ENCODE measurements at places on chromosomes 11 and 22.

GRCh38 chr11:47234669-47235100 is 13.9 kb downstream of the ACP2 start:
- DNase-seq = peak; percentile 24

DNA sequence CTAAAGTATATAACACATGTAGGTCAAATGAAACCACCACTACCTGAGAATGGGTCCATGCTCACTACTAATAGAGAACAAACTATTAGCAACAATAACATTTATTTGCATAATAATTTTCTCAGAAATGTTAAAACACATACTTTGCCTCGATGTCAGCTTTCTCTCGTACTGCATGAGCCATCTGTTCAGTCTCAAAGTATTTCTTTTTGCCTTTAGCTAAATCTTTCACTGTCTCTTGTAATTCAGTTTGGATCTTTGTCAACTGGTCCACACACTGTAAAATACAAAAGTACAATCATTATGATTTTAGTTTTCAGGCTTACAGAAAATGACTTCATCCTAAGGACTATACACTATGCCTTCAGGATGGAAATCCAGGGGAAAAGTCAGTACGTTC is 153.3 kb downstream of the FCHSD2 start:
- DNase-seq = no peak

DNA sequence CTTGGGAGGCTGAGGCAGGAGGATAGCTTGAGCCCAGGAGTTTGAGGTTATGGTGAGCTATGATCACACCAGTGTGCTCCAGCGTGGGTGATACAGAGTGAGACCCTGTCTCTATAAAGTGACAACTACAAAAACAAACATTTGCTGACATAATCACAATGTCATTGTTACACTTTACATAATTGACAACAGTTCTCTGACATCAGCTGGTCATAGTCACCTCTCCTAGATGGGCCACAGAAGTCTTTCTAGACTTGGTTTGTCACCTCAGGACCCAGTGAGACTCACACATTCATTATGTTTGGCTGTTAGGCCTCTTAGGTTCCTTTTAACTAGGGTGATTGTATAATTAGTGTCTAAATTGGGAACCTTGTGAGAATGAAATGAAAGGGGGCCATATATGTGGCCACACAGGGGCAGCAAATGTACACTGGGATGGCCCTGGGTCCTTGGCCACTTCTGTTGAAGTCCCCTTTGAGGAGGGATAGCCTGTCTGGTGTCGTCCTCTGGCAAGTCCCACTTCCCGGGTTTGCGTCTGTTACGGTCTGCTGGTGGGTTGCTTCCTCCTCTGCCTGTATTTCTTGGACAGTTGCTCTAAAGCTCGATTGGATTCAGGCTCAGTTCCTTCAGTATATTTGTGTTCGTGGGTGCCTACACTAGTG is 5.8 kb upstream of the PPIL2 start:
- DNase-seq = no peak

- DNase-seq = no peak
These were observed 62.0 kb upstream of the PRR5 start for GRCh38 chr22:44639891-44640617.

- DNase-seq = no peak
These were observed 42.3 kb downstream of the EIF4ENIF1 start for GRCh38 chr22:31447337-31447736.

- no peak for DNase-seq
These were observed 7.5 kb downstream of the SGSM3 start for GRCh38 chr22:40377931-40378330.

DNA sequence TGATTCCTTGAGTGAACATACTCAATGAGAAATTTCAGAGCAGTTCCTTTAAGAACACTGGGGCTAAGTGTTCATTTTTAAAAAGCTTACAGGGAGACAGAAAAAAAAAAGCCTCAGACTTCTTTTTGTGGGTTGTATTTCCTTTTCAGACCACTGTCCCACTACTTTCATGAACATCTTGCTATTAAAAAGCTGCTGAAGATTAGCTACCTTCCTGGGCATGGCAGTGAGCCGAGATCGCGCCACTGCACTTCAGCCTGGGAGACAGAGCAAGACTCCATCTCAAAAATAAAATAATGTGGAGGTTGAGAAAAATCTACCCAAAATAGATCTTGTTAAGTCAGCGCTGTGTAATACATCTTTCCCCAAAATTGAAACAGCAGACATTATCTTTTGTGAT is 10.8 kb downstream of the TRAF6 start:
- DNase-seq = no peak

- DNase-seq = no peak
These were observed 33.3 kb downstream of the DAGLA start for GRCh38 chr11:61713464-61713863.

GRCh38 chr11:73158356-73159051 is 16.4 kb upstream of the FCHSD2 start:
- DNase-seq = peak; percentile 77

DNA sequence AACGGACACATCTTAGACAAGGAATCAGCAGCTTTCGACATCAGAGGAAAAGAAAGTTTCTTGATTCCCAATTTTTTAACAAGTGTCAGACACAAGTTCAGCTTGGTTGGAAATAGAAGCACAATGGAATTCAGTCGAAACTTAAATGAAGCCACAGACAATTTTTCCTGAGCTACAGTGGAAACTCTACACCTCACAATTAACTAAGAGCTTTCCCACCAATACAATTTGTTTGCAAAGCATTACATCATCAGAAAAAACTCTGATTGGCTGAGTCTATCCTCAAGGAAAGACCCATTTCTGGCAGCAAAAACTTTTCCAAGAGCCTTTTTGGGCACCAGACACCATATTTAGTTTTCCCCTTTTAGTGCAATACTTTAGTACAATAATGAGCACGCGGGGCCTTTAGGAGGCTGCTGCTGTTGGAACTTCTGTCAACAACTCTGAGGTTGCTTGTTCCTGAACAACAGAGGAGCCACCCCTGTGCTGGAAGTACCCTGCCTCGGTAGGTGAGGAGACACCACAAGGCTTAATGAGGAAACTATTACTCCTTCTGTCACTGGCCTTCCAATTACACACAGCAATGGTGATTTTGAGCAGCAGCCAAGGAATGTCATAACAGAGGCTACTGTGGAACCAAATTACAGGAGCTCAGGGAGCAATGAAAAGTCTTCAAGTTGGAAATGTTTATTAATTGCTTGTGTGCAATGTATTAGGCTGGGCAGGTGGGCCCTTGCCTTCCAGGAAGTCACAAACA is 61.9 kb upstream of the BARX2 start:
- DNase-seq = peak; percentile 42

DNA sequence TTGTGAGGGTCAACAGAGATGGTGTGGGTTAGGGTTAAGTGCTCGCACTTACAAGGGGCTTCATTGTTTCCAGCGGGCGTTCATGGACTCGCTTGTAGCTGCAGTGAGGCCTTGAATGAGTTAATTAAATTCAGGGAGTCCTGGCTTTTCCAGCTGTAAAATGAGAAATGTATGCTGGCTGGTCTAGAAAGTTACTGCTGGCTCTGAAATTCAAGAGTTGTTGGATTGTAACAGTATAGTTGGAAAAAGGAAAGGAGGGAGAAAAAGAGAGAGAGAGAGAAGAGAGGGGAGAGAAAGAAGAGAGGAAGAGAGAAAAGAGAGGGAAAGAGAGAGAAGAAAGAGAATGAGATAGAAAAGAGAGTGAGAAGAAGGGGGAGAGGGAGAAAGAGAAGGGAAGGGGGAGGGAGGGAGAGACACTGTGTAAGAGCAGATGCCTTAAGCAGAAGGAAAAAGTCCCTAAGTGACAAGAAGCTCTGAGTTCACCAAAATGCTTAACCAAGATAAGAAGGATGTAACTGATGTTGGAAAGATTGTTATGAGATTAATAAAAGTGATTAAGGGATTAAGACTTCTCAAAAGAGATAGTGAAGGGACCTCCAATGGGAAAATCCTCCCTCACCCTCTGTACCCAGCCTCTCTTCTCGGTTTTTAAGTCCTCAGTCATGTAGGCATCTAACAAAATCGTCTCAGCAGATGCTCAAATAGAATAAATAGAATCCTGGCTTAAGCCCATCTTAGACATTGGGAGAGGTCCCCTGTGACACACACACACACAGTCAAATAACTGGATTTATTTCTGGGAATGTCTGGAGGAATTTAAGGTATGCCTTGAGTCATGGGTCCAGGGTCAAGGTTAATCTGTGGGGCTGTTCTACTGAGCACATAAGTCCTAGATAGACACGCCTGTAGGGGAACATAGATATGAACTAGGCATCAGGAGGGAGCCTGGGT is 477.9 kb downstream of the MIAT start:
- peak; percentile 90 for DNase-seq

DNA sequence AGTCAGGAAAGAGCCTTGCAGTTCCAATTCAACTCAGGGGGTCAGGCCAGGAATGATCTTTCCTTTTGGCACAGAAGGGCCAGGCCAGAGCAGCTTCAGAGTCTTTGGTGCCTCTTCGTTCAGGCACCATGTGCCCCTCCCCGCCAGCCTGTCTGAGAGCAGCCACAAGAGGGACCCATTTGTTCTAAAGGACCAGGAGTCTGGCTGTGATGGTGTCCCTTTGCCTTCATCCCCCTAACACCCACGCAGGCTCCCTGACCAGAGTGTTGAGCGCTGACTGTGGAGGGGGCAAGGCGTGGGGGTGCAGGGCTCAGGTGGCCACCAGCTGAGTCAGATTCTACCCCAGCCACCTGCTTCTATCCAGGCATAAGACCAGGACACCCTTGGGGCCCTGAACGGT is 156.4 kb downstream of the TTC17 start:
- DNase-seq = no peak

DNA sequence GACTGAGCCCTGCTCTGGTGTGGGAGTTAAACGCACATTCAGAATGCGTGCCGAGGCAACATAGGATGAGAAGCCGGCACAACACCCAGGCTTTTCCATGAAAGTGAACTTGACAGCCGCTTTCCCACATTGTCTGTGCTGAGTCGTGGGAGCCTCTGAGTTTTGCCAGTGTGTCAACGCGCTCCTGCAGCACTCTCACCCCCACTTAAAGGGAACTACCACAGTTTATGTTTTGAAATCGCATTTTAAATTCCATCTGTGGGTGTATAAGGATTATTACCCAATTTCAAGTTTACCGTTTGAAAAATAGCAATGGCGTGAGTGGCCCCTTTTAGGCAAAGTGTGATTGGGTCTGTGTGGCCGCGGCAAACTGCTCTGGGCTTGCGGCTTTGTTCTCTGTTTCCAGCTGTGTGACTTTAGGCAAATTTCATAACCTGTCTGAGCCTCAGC is 81.5 kb downstream of the FBLN1 start:
- peak; percentile 67 for DNase-seq

DNA sequence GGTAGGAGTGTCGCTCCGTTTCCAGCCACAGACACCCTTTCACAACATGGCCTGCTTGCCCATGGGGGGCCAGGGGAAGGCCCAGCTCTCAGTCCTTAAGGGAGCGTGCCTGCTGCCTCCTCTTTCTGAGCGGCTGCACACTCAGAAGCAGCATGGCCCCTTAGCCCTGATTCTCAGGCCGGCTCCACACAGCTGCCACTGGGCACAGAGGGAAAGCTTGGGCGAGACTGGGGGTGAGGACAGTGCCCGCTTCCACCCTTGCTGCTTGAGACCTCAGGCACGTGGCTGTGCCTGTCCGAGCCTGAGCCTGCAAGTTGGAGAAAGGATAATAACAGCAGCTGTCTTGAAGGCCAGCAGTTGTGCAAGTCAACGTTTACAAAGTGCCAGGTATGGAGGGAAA is 416.3 kb downstream of the SHANK2 start:
- DNase-seq = no peak

- peak; percentile 94 for DNase-seq
These were observed 2.5 kb upstream of the RCN1 start for GRCh38 chr11:32088117-32088941.

DNA sequence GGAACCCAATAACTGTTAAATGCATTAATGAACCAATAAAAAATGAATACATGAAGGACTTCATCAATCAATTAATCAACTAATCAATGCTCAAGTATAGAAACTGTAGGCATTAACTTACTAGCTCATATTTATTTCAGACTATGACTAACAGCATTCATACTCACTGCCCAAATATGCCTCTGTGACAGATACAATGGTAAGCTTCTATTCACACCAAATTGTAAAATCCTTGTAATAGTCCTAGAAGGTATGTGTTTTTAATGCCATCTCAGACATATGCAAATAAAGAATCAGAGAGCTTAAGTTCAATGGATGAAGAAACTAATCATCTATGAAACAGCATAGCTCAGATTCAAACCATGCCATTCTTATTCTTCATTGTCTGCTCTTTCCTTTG is 1253.6 kb upstream of the TENM4 start:
- no peak for DNase-seq

DNA sequence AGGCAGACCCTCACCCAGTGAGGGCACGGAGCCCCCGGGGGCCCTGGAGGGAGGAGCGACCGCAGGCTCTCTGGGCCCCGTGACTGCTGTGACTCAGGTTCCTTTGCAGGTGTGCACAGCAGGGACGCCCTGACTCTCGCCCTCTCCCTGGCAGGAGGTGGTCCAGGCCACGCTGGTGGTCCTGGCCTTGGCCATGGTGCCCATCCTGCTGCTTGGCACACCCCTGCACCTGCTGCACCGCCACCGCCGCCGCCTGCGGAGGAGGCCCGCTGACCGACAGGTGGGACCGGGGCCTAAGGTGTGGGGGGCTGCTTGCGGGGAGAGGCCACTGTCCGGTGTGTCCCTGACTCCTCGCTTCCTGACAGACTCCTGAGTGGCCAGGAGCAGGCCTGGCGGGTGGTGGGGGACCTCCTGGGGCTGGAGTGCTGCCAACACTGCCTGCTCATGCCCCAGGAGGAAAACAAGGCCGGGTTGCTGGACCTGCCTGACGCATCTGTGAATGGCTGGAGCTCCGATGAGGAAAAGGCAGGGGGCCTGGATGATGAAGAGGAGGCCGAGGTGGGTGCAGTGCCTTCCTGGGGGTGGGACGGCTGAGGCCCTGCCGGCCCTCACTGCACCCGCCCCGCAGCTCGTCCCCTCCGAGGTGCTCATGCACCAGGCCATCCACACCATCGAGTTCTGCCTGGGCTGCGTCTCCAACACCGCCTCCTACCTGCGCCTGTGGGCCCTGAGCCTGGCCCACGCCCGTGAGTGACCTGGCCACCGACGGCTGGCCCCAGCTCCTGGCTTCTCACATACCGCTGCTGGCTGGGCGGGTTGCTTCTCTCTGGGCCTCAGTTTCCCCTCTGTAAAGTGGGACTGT is 10.9 kb downstream of the TCIRG1 start:
- DNase-seq = no peak

DNA sequence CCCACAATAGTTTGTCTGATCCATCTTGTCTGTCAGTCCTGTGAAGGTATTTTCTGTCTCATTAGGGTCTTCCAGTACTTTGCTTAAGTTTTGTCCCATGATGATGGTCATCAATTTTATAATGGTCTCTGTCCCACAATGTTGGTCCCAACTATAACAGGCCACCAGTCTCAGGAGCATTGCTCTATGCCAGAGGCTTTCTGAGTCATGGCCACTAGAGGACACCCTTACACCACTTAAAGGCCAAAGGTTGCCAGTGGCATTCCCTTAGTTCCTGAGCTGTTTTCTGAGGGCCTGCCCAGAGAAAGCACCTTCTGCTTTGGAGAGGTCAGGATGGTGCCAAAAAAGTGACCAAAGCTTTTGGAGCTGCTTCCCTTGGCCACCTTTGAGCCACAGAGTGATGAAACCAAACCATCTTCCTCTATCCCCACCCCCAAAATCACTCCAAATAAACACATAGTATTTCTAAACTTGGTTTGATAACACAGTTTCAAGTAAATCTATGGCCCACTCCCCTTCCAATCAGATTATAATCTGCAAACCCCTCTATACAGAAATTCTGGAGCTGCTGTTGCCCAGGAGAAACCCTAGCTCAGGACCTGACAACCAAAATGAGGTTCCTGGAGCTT is 19.3 kb downstream of the EIF3F start:
- DNase-seq = peak; percentile 39

GRCh38 chr11:119179983-119180382 is 5.3 kb upstream of the NHERF4 start:
- no peak for DNase-seq

- peak; percentile 11 for DNase-seq
These were observed 110.0 kb downstream of the TP53I11 start for GRCh38 chr11:44840521-44841251.
